Progenitor cell of endocrine pancreas (in vitro differentiated cells): ENCODE measurements at places on chromosomes 12 and 14.

DNA sequence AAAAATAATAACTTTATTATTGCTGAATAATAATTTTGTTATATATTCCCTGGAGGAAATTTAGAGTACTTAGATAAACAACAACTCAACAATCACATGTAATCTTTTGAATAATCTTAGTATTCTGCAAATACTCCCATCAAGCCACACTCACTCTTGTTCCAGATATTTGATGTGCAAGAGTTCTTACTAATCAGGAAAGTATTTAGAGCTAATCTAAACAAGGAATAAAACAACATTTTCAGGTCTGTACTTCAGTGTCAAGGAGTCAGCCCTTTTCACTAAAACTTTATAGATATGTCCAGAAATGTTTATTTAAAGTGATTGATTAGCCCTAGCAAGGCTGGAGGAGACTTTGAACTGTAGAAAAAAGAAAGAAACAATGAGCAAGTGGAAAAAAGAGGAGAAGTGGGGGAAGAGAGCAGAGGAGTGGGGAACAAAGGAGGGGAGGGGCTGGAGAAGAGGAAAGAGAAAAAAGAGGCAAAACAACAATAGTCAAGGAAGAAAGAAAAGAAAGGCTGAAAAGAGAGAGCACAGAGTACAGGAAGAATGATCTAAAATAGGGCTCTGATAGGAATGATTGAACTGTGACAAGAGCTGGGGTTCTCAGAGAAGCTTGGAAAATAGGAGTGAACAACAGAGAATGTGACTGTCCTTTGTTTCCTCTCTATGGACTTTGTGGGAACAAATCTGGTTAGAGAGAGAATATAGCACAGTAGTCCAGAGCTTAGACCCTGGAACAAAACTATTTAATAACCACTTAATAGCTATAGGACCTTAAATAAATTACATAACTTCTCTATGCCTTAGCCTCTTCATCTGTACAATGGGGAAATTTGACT, 238.7 kb downstream of the AKAP6 start:
- DNase-seq: no peak

GRCh38 chr12:72146495-72146894, 125.7 kb upstream of the TRHDE start:
- DNase-seq: no peak

DNA sequence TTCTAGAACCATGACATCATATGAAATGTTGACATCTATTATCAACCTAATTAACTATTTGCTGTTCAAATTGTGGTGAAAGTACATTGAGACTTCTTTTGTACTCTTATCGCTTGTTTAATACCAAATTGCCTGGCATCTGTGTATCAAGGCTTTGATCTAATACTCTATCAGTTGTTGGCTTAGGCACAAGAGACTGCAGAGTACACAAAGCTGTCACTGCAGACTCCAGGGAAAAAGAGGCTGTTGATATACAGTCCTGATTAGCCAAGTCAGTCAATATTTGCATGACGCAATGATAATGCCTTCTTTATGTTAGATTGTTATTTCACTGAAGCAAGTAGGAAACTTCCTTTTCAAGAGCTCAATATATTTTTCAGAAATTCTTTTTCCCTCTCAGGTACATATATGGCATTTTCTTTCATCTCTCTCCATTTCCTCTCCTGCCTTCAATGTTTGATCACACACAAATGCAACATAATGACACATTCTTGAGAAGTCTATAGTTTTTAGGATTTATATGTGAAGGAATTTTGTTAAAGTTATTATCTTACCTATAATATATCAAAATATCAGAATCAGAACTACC, 32.3 kb upstream of the PTCSC3 start:
- no peak for DNase-seq

DNA sequence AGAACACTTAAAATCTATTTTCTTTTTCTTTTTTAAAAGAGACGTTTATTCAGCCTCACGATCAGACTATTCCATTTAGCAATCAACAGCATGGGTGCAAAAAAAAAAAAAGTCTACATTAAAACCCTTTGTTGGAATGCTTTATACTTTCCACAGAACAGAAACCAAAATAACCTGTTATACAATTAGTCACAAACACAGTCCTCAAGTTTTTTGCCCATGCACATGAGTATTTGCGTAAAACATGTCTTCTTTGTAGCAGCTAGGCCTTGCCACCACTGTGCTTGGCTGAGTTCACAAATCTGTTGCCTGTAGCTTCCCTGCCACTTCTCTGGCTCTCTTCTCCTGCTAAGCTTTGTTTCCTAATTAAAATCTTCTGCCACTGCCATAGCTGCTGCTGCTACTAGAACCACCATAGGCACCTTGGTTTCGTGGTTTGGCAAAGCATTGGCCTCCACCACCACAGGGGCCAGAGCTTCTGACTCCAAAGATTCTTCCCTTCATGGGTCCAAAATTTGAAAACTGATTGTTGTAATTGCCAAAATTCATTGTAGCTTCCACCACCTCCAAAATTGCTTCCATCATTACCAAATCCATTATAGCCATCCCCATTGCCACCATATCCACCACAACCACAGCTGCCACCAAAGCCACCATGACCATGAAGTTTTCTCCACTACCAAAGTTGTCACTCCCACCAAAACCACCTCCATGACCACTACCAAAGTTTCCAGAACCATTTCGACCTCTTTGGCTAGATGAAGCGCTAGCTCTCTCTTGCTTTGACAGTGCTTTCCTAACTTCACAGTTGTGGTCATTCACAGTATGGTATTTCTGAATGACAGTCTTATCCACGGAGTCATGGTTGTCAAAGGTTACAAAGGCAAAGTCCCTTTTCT, 38.1 kb downstream of the KLRG1 start:
- no peak for DNase-seq

DNA sequence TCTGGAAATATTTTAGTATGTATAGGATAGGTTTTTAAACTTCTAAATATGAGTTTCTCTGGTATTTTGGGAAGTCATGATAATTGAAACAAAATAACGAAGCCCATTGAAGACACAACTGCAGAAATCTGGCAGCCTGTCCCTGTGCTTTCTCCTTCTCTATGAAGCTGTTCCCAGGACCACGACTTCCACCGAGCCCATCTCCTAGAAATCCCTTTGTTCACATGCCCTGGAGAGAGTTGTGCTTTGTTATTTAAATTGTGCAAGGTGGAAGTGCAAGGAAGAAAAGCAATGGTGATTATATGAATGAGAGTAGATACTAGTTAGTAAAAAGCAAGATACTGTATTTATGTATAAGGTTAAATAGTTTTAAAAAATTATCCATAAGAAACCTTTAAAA, 32.2 kb downstream of the STK38L start:
- no peak for DNase-seq

- no peak for DNase-seq
These were observed 597 bp downstream of the GLT8D2 start for GRCh38 chr12:104049278-104049902.

GRCh38 chr12:130192642-130193345, 30.5 kb downstream of the FZD10 start:
- no peak for DNase-seq

DNA sequence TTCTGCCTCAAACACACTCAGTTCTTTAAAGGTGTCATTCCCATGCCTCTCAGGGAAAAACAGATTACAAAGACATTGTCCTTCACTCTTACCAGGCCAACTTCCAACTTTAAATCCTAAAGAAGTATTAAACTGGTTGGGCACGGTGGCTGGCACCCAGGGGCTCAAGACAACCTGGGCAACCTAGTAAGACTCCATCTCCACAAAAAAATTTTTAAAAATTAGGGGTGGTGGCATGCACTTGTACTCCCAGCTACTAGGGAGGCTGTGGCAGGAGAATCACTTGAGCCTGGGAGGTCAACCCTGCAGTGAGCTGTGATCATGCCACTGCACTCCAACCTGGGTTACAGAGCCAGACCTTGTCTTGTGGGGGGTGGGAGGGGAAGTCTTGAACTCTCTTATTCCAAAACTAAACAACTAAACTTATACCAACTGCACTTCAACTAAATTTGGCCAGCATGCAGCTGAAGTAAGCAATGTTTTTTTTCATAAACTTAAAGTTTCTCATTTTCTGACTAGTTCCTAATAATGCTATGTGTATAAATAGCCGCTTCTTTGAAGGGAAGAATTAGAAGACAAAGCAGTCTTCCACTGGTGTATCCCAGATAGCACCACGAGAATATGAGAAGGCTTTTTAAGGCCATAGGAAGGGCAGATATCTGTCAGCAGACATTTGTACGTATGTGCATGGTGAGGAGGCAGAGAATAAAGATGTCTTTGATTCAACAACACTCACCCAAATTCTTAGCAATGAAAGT, 2.4 kb downstream of the SLC11A2 start:
- DNase-seq: no peak

- DNase-seq: peak; percentile 54
These were observed 923 bp upstream of the ITPR2 start for GRCh38 chr12:26833743-26834490.
